Activated T-cell treated with anti-CD3 and anti-CD28 coated beads for 24 hours (primary cell): ENCODE measurements at places on chromosomes 5 and 9.

GRCh38 chr5:78132507-78132906, 162.0 kb downstream of the AP3B1 start:
- DNase-seq = no peak

DNA sequence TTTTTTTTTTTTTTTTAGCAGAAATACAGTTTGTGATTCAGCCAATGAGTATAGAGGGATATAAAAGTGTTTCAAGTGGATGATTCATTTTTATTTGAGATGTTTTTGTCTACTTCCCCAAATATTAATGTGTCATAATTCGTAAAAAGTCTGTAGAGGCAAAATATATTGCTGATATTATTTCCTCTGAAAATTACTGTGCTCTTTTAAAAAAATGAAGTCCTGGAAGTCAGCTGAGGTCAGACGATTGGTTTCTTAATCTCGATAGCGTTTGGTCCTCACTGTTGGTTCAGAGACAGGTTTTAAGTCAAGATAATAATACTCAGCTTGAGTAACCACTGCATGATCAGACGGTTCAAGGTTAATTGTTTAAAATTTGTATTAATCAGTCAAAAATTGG, 19.5 kb downstream of the IL9 start:
- no peak for DNase-seq

- no peak for DNase-seq
Observed at GRCh38 chr9:38432922-38433510, 8.8 kb upstream of the IGFBPL1 start.

DNA sequence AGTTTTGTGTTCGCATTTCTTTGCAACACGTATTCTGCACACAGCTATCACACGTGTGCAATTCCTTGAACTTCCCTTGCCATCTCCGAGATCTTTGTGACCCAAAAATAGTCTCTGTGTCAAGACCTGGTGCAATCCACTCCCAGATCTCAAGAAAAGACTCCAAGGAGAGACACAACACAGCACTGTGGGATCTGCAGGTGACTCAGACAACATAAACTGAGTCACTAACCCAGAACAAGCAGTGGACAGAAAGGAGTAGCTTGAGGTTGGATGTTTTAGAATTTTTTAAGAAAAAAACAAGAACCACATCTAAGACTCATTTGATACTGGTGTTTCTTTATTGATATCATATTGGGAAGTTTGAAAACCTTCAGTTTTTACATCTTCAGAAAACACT, 396.9 kb downstream of the AGTPBP1 start:
- DNase-seq = no peak

DNA sequence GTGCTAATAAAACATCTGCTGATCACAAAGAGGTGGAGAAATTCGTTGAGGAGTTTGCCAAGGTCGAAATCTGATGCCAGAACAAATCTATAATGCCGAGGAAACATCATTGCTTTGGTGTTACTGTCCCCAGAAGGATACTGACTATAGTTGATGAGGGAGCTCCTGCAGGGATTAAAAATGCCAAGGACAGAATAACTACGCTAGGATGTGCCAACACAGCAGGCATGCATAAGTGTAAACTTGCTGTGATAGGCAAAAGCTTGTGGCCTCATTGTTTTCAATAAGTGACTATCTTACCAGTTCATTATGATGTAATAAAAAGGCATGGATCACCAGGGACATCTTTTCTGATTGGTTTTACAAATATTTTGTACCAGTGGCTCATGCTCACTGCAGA, 66.8 kb upstream of the ADCY2 start:
- no peak for DNase-seq

GRCh38 chr9:132879457-132880323, 992 bp downstream of the SPACA9 start:
- DNase-seq = no peak

DNA sequence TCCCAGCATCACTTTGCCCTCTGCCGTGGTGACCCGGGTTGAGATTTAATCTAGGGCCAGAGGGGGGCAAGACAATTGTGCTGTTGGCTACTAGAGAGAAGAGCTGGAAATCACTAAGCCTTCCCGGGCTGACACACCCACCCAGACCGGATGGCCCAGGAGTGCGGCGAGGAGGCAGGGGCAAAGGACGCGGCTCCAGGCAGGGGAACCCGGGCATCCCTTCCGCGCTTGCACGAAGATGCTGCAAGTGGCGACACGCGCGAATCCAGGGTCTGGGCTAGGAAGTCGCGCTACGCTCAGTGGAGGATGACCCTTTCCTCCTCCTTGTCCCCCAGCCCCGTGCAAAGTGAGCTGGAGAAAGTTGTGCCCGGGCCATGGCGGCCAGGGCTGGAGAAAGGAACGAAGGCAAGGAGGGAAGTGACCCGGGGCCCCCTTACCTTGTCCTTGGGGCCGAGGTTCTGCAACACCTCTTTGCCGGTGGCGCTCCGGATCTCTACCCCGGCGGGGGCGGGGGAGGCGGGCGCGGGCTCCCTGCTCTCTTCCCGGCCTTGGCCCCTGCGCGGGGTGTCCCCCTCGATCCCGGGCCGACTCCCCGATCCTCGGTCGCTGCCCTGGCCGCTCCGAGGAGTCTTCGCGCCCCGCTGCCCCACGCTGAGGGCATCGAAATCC, 693 bp downstream of the DPYSL3 start:
- DNase-seq = no peak

DNA sequence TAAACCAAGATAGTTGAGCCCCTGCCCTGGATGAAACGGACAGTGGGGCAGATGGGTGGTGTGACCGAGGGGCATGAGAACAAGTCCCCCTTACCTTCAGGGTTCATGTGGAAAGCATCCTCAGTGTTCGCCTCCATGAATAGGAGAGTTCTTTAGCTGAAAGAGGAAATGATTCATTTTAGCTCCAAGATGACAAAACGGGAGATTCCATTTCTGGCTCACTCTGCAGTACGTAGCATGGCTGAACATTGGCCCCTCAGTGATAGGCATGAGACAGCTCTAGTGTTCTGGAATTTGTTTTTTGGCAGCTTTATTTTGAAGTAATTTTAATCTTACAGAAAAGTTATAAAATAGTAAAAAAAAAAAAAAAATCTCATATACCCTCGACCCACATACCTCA, 70.2 kb upstream of the AGXT2 start:
- no peak for DNase-seq

- no peak for DNase-seq
Observed at GRCh38 chr9:4984171-4984620, 876 bp upstream of the JAK2 start.

DNA sequence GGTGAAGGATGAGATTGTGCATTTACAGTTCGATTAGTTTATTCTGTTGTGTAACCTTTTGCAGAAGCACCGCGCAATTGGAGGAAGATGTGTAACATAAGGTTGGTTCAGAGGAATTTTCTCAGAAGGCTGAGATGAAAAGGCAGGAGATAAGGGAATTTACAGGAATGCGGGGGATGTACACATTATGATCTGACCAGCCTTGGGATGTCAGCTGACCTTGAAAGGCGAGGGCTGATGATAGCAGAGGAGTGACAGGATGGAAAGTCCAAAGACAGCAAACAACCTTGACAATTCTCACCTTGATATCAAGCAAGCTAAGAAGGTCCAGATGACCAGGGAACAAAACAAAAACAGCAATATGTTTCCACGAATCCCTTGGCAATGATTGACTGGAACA, 88.8 kb downstream of the OTULIN start:
- no peak for DNase-seq

DNA sequence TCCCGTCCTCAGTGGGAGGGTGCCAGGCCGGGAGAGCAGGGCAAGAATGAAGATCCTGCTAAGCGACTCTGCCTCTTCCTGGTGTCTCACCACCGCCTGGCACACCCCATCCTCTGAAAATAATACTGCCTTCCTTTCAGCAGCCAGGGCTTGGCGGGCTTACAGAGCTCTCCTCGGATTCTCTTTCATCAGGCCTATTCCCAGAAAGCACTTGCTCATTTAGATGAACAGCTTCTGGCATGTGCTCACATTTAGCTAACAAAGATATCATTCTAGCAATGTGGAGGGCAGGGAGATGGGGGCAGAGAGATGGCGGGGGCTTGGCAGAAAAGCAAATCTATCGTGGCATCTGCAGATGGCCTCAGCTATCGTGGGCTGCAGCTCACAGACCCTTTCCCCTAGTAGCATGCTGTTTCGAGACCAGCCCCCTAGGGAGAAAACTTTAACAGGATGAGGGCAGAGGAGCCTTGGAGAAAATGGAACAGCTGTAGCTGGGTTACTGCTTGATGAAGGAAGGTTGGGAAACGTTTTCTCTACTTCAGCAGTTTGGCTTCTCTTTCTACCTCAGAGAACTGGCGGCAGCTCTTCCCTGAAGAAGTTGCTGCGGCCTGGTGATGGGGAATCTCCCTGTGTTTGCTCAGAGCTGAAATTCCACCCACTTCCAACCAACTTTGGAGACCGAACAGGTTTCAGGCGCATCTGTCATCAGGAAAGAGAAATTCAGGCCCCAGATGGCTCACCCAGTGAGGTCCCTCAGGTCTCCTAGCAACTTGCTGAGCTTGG, 102.1 kb downstream of the TMEM174 start:
- no peak for DNase-seq

GRCh38 chr5:119373449-119373858, 17.6 kb downstream of the TNFAIP8 start:
- DNase-seq = no peak

DNA sequence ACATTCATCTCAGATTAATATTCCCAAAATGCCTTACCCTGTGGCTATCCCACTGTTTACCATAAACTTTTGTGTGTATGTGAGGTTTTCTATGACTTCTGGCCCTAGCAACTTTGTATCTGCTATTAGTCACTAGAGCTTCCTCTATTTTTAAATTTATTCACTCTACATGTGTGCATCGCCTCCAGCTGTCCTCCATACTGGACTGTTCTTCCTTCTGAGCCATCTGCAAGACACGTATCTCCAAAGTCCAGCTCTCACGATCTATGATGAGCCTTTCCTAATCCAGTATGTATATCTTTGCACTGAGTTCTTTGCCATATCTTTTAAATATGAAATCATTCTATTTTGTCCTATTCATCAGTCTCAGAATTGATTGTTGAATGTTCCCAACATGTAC, 1.7 kb upstream of the GNG10 start:
- DNase-seq = no peak

- DNase-seq = no peak
Observed at GRCh38 chr9:136616948-136617695, 45.6 kb upstream of the EGFL7 start.

DNA sequence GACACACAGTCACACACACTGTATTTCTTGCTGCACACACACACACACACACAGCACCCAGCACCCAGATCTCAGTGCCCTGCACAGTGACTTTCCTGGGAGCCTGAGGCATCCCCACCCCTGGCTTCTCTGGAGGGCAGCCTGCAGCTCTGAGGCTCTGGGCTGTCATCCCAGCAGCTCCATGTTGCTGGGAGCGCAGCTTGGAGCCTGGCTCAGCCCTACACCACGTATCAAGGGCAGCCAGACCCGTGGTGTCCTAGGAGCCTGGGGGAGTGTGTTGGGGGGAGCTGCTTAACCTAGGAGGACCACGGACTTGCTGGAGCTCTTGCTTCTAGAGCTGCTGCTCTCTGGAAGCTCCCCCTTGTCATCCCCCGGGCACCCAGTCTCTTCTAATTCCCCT, 5.2 kb downstream of the IER5L start:
- DNase-seq = no peak

GRCh38 chr9:35193762-35194161, 32.0 kb downstream of the UNC13B start:
- no peak for DNase-seq

- no peak for DNase-seq
Observed at GRCh38 chr9:69107771-69108170, 66.3 kb upstream of the TJP2 start.

DNA sequence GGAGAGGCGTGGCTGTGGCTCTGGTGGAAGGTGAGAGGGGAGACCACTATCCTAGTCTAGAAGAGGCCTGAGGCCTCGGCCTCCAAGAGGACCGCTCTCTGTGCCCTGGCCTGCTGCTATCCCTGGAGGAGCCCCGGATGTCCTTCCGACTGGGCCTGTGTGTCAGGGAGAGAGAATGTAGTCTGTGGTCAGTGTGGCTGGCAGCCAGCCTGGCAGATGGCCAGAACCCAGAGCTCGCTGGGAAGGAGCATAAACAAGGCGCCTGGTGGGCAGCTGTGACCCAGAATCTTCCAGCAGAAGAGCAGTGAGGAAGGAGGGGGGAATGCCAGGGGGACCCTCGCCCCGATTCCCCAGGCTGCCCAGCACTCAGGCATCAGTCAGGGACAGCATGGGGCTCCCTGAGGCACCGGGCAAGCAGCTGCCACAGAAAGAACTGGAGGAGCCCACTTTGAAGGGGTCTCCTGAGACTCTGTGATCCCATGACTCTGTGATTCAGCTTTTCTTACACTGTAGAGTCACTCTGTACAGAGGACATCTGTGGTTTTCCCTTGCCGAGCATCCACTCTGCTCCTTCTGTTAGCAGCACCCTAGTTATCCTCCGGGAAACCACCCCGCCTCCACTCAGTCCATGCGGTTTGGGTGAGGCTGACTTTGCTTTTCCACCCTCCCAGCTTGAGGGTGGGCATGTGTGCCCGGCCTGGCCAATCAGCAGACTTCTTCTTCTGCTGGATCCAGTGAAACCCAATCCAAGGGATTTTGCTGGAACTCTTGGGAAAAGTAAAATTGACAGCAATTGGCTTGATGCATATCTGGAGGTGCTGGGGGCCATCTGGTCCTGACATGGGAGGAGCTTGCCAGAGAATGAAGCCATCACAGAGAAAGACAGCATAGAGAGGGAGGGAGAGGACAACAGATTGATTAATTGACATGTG, 46.2 kb upstream of the PWWP2A start:
- no peak for DNase-seq

GRCh38 chr9:78280982-78281668, 15.8 kb upstream of the PSAT1 start:
- DNase-seq = no peak

GRCh38 chr5:31095796-31096195, 97.7 kb upstream of the CDH6 start:
- no peak for DNase-seq

DNA sequence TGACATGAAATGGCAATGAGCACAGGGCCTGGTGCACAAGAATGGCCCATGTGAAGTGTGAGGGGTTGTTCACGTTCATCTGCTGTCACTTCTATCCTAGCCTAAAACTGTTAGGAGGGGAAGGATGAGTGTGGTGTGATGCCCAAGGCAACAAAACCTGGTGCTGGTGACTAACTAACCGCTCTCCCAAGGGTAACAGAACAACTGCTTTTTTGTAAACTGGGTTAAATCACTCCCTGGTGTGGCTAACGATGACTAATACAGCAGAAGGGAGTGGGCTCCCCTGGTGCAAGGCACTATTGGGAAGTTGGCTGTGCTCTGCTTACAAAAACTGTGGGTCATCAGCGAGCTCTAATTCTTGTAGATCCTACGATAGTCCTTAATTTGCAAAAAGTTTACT, 103.2 kb upstream of the VCAN start:
- DNase-seq = no peak

- DNase-seq = no peak
Observed at GRCh38 chr9:115781070-115781736, 372.4 kb upstream of the PAPPA start.

DNA sequence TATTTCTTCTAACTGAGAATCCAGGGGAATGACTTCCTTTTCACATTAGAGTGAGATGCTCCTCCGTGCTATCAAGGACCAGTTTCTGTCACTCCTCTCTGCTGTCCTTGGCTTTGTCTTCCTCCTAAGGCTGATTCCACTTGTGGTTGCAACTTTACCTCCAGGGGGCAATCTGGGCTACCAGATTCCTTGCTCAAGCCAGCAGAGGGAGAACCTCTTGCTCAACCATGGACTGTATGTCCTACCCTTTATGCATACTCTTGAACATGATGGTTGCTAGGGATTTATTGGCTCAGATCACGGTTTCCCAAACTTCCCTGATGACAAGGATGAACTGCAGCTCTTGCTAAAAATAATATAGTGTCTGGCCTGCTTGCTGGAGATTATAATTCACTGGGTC, 24.0 kb downstream of the NNT start:
- DNase-seq = no peak

GRCh38 chr5:167557359-167557758, 734.1 kb upstream of the WWC1 start:
- no peak for DNase-seq
